ENCODE measurements at places on chromosomes 5 and 9.

DNA sequence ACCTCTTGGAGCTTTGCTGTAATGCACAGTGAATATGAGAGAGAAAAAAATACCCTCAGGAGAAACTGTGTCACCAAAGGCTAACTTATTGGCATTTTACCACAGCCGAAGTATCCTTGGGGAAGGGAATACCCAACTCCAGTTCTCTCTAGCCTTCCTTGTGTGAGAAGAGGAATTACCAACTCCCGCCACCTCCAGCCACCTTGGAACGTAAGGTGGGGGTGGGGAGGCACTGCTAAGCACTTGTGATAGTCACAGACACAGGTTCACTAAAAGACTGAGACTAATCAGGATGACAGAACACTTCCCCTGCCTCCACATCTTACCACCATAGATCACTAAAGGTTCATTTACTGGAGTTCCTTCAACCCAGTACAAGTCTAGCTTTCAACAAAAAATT, 102.0 kb upstream of the ADAMTS19 start:
- no peak for DNase-seq

- no peak for DNase-seq
Observed at GRCh38 chr9:20002011-20002410, 213.2 kb upstream of the SLC24A2 start.

DNA sequence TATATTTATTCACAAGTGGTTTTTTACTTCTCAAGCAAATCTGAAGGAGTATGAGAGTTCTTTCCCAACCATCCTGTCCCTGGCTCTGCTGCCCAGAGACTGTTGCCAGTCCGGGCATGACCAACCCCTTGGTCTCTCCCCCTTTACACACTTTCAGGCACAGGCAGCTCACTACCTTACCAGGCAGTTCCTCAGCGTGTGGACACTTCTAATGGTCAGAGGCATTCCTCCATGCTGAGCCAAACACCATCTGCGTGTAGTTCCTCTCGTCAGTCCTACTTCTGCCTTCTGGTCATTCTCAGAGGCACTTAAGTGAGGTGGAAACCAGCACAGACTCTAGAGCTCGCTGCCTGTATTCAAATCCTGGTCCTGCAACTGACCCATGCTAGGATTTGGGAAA, 56.1 kb downstream of the TSTD2 start:
- no peak for DNase-seq

GRCh38 chr5:133441166-133441815, 171.1 kb downstream of the FSTL4 start:
- no peak for DNase-seq

GRCh38 chr5:94744906-94745305, 126.4 kb downstream of the SLF1 start:
- DNase-seq = no peak

GRCh38 chr9:73680831-73681230, 529.2 kb downstream of the ANXA1 start:
- DNase-seq = no peak
